Stimulated activated CD4-positive, alpha-beta T cell treated with anti-CD3 and anti-CD28 coated beads, Interleukin-12 subunit alpha, Interleukin-12 subunit beta, amount 100 ng/mL, for 24 hours (primary cell): ENCODE measurements at places on chromosomes 2 and 18.

DNA sequence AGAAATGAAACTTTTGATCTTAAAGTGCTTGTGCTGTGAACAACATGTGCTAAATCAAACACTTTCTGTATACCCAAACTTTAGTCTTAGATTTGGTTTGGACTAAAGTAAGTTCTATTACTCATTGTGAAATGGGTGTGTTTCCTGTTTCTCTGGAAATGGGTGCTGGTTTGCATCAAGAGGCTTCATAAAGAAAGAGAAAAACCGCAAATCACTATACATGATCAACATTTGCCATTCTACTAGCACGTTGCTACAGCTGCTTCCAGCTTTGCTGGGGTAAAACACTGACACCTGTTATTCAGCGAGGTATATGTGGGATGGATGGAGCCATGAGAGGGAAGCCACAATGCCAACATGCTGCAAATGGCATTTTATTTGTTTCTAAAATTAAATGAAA, 547.0 kb upstream of the ACVR2A start:
- DNase-seq: no peak

GRCh38 chr2:182766626-182767025, 50.6 kb downstream of the DNAJC10 start:
- no peak for DNase-seq

DNA sequence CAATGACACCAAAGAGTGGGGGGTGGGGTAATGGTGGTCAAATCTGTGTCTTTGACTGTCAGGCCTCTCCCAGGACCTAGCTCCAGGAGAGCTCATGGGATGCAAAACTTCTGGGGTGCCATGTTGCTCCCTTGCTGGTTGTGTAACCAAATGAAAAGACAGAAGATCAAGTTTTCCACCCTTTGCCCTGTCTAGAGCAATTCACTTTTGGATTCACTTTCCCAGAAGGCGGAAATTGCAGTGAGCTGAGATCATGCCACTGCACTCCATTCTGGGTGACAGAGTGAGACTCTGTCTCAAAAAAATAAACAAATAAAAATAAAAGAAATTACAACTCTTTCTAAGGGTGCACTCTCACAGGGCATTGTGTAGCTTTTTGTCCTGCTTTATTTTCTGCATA, 34.9 kb upstream of the PLA2R1 start:
- DNase-seq: no peak

- DNase-seq: no peak
Observed at GRCh38 chr2:17981936-17982335, 103.5 kb downstream of the KCNS3 start.

DNA sequence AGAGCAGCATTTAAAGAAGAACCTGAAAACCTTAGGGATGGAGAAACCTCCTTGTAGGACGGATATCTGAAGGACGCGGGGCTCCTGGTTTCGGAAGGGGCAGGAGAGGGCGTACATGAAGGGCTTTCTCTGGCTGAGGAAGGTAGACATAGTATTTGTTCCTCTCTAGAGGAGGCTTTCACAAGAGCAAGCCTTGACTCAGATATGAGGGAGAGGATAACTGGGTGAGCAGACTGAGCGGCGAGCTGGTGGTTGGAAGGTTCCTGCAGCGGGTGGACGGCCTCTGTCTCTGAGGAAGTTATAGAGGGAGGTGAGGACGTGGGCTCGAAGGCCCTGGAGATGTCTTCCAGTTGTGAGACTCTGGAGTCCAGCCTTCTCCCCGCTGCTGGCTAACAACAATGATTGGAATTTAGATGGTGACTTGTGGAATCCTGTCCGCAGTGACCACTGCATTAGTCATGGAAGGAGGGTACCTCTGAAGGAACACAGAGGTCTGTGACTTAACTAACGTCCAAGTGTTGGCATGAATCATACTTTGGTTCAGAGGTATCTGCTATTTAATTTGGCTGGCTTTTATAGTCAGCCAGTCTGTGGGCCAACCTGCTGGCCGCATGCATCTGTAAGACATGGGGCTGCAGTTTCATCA, 80.9 kb downstream of the ASAP2 start:
- DNase-seq: no peak

- DNase-seq: no peak
Observed at GRCh38 chr18:27540111-27540510, 355.0 kb upstream of the CHST9 start.

- DNase-seq: no peak
Observed at GRCh38 chr2:86695053-86695691, 24.9 kb upstream of the RMND5A start.

- DNase-seq: no peak
Observed at GRCh38 chr2:49189512-49190225, 35.4 kb upstream of the FSHR start.

- DNase-seq: no peak
Observed at GRCh38 chr2:186709529-186710450, 15.9 kb downstream of the FAM171B start.

GRCh38 chr2:88606371-88607030, 20.8 kb downstream of the EIF2AK3 start:
- no peak for DNase-seq

GRCh38 chr2:47344890-47345589, 57.9 kb upstream of the MSH2 start:
- DNase-seq: no peak

DNA sequence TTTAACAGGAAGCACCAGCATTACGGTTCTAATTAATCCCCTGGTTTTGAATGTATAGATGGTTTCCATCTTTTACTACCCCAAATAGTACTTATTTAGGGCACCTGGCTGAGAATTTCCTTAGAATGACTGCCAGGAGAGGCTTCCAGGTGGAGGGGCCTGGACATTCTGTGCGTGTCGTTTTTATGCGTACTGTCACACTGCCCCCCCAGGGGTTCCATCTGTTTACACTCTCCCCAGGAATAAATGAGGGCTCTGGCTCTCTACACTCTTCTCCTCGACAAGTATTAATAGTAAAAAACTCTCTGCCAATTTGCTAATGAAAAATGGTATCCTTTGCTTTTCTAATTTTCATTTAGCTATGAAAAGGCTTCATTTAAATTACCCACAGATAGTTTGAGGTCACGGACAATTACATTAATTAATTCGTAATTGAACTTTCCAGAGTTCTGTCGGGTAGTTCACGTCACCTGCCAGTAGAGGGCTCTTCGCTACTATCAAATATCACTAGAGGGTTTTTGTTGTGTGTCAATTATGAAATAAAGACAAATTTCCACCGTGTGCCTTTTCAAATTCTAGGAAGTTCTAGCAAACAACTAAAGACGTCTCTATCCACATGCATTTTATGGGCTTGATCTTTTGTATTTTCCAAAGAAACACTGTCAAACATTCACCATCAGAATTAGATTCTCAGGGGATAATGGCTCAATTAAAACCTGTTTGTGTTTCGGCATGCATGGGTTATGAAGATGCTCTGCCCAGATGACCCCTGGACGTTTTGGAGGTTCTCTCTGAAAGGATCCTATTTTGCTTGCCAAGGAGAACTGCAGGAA, 88.8 kb upstream of the ASB18 start:
- no peak for DNase-seq

GRCh38 chr18:55856229-55856628, 268.2 kb upstream of the TCF4 start:
- no peak for DNase-seq

GRCh38 chr2:40639320-40639719, 187.4 kb upstream of the SLC8A1 start:
- DNase-seq: no peak

GRCh38 chr2:69652206-69652605, 8.7 kb upstream of the AAK1 start:
- DNase-seq: no peak

GRCh38 chr18:34841891-34842290, 131.8 kb downstream of the DTNA start:
- no peak for DNase-seq

DNA sequence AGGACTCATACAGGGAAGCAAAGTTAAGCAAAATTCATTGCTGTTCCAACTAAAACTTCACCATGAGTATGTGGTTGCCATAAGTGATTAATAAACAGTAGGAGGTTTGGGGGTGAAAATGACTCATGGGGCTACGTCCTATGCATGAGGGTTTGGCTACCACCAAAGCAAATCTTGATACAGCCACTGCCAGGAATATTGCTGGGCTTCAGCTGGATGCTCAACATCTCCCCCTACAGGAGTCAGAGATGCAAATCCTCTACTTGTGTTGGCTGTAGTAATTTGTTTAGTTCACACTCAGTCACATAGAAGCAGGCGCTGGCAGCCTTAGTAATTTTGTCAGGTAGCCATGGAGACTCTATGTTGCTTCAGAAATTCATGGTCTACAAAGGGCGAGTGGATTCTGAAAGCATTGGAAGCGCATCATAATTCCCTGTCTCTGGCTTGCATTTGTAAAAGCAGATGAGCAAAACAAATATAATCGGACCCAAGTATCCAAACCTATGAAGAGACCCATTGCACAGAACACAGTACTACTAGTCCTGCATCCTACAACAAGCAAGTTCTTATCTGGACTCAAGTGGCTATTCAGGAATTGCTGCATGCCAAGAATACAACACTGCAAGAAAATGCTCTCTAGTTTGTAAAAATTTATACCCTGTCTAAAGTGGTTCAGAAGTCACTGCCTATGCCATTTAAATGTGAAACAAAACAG, 76.0 kb downstream of the CD28 start:
- DNase-seq: peak; percentile 43

DNA sequence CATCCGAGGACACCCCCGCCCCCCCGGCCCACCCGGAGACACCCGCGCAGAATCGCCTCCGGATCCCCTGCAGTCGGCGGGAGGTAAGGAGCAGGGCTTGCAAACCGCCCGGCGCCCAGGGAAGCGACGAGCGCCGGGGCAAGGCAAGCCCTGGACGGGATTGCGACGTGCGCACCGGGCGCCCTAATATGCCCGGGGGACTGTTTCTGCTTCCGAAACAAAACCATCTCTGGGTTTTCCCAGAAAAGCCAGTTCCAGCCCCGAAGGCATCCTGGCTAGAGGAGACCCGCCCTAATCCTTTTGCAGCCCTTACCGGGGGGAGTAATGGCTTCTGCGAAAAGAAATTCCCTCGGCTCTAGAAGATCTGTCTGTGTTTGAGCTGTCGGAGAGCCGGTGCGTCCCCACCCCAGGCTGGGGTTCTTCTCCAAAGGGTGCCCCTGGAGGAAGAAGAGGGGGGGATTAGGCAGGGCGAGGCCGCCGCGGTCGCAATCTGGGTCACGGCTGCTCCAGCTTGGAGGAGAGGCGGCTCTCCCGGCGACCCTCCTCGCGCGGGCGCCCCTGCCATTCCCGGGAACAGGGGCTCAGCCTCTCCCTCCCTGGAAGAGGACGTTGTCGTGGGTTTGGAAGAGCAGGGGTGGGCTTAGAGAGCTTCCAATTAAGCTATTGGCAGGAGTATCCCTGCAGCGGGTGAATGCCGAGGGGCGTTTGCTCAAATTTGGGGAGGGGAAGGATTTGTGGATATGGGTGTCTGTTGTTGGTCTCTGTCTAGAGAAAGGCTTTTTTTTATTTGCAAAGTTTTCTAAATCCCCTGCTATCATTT, 521 bp downstream of the MYCN start:
- no peak for DNase-seq

DNA sequence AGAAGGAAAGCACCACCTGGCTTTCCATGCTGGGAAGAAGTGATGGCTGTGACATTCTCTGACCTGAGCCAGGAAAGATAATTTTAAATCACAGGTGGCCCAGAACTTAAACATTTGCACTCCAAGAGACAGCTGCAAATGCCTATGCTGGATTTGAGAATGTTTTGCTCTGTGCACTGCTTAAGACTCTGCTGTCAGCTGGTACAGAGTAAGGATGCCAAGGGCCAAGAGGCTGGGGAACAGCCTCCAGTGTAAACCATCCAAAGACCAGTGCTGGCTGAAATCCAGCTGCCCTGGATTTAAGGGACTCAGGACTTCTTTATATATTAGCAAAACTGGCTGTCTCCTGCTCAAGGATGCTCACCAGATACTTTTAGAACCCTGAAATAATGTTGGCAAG, 3.9 kb downstream of the HOXD8 start:
- DNase-seq: no peak

DNA sequence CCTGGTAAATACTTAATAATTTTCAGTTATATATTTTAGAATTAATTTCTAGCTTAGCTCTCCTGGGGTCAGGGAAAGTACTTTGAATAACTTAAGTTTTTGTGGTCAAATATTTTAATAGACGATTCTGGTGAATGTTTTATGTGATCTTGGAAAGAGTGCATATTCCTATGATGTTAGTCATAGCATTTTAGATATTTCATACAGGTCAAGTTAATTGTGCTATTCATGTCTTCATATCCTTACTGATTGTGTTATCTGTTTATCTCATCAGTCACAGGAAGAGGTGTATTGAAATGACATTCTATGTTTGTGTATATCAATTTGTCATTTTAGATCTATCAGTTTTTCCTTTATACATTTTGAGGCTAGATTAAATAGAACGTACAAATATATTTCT, 576.2 kb downstream of the CPS1 start:
- DNase-seq: no peak
